ENCODE measurements at places on chromosomes 13 and 19. TPM values are rescaled to one million over a fixed set of nuclear protein-coding genes. Genes with fewer than 3 reads are reported as not detected.

ZNF208 gene
- total RNA-seq = 5.2 TPM

IL27RA gene
- 8.5 TPM for total RNA-seq

ZNF726 gene
- 0.74 TPM for total RNA-seq

ZNF723 gene
- not detected for total RNA-seq

SIGLEC12 gene
- 1.9 TPM for total RNA-seq

DAND5 gene
- total RNA-seq = not detected

SBNO2 gene
- 139 TPM for total RNA-seq

GPR12 gene
- not detected for total RNA-seq

SPRY2 gene
- 55.9 TPM for total RNA-seq

ZNF554 gene
- total RNA-seq = 2.6 TPM

CCNA1 gene
- total RNA-seq = 0.71 TPM

MCEMP1 gene
- 9.1 TPM for total RNA-seq

IL12RB1 gene
- total RNA-seq = 2.3 TPM

FFAR3 gene
- 1.4 TPM for total RNA-seq

LYPD3 gene
- total RNA-seq = 3.0 TPM

FAM216B gene
- not detected for total RNA-seq

Measured in mesenteric fat pad (tissue), 1 donor.